M059J (cell line): ENCODE measurements at places on chromosomes 7 and 10. TPM values are rescaled to one million over a fixed set of nuclear protein-coding genes. Genes with fewer than 3 reads are reported as not detected.

IL15RA gene
- total RNA-seq = 14.9 and 26.3 TPM in 2 replicates

DNA sequence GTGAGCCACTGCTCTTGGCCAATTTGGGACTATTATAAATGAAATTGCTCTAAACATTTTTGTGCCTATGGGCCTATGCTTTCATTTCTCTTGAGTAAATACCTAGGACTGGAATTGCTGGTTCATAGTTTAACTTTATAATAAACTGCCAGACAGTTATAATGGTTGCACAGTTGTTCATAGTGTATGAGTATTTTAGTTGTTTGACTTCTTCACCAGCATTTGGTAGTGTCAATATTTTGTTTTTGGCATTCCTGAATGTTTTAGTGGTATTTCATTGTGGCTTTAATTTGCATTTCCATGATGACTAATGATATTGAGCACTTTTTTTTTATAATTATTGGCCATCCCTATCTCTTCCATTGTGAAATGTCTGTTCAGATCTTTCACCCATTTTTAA, 29.5 kb downstream of the PLEKHA8 start:
- peak; percentile 26 for DNase-seq

- DNase-seq = no peak
Measured at GRCh38 chr7:155057076-155057475, 13.0 kb upstream of the HTR5A start.

- DNase-seq = peak; percentile 86
Measured at GRCh38 chr10:31318854-31319601, at the start of gene ZEB1. Gene ZEB1 (plus strand): TSS chr10:31319216. CDS start chr10:31319235, 19 bp downstream.

TAS2R3 gene
- total RNA-seq = not detected in 2 replicates

DNA sequence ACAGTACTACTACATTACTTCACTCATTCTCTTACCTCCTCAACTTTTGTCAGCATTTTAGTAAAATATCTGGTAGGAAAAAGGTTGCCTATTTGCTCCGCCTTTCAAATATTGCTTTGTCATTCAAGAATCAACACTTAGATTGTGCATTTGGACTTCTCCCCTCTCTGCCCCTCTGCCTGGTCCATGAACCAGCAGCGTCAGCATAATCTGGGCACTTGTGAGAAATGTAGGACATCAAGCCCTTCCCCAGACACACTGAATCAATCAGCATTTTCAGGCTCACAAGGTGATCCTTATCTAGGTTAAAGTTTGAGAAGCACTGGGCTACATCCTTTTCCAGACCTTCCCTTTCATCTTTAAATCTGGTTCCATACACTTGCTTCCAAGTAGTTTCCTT, 16.3 kb downstream of the SLC13A1 start:
- no peak for DNase-seq

DNA sequence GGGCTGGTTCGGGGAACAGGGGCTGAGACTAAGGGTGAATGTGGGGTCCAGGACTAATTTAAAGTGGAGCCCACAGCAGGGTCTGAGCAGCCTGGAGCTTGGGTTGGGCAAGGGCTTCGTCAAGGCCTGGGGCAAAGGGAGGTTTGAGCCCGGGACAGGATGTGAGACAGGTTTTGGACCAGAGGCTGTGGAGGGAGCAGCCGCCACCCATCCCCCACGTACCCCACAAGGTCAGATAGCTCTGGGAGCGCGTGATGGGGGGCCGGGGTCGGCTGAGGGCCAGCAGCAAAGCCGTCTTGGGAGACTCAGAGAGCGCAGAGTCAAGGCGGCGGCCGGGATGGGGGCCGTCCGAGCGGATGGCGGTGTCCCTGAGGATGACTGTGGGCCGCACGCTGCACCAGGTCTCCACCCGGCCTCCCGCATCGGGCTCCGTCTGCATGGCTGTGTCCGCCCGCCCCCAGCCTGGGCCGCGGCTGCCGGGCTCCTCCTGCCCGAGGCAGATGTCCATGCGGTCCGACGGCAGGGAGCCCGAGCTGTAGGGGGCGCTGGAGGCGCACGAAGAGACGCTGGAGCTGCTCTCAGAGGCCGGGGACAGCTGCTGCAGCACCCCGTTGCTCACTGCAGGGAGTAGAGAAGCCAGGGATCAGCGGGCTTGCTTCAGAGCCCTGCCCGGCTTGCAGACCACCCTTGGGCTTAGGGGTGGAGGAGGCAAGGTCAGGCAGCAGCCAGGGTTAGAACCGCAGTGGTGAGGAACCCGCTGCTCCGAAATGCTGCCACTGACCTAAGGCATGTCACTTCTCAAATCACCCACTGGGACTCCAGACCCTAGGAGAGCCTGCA, 12.1 kb downstream of the PDZD7 start:
- DNase-seq = peak; percentile 76

DNA sequence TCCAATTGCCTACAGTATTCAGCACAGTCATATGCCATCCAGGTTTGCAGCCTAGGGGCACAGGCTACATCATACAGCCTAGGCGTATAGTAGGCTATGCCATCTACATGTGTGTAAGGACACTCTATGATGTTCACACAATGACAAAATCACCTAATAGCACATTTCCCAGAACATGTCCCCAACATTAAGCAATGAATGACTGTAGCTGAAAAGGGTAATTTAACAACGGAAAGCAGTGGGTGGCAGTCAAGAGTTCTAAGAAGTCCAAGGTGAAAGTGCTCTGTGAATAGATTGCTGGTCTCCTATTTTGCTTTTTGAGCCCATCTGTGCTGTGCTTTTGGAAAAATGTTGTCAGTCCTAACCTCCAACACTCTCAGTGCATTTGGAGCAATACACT, 162.6 kb downstream of the KLF6 start:
- no peak for DNase-seq

- DNase-seq = no peak
Measured at GRCh38 chr10:18185621-18186020, 45.4 kb downstream of the CACNB2 start.

- DNase-seq = peak; percentile 67
Measured at GRCh38 chr10:70898687-70899086, 10.3 kb upstream of the PCBD1 start.

RBM20 gene
- total RNA-seq = 0.02 and 1.8 TPM in 2 replicates
